Mesothelial cell of epicardium (in vitro differentiated cells): ENCODE measurements at places on chromosomes 11 and 22. TPM values are rescaled to one million over a fixed set of nuclear protein-coding genes. Genes with fewer than 3 reads are reported as not detected.
A peak's percentile ranks its signal among the peaks of the same experiment; 100 is the strongest.

The GP1BB gene
- total RNA-seq: 1.4 to 5.7 TPM (median 4.4 TPM) in 3 replicates

DNA sequence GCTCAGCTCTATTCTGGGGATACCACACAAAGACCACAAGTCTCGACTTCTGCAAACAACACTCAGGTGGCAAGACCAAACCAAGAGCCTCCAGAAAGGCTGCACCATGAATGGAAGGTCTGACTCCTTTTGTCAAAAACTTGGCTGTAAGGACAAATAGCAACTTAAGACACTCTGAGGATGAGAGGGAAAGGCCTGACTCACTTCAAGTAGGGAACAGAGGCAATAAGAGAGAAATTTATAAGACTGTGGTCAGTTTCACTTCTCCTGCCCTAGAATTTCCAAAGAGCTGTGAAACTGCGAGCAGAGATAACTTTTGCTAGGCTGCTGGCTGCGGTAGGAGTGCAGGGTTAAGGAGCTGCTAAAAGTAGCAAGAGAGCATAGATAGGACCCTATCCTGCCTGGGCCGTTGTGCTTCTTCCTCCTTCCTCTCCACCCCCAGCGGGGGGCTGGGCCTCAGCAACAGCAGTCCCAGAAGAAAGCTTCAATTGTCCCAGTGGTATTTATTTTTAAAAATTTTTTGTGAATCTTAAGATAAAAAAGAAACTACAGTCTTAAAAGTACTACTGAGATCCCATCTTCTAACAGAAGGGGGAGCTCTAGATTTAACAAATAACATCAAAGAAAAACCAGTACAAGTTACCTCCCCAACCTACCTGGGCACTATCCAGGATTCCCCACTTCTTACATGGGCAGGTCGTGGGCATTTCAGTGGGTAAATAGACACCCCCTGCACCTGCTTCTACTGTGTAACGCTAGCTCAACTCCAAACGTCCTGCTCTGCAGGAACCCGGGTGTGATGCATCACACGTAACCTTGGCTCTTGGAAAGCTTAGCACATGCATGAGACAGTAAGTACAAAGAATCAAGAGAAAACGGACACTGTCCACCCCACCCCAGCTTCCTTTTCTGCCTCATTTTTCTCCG, 66.4 kb downstream of the SGSM3 start:
- no peak overlapping the region for H3K4me3 ChIP-seq
- no peak for DNase-seq
- H3K27me3 ChIP-seq: no peaks in the 10 kb centered on the region
- H3K36me3 ChIP-seq: peaks cover 18% of the 10 kb centered on the region
- peaks cover 10% of the 10 kb centered on the region for H3K4me1 ChIP-seq

The OR10AG1 gene
- not detected in 3 replicates for total RNA-seq

DNA sequence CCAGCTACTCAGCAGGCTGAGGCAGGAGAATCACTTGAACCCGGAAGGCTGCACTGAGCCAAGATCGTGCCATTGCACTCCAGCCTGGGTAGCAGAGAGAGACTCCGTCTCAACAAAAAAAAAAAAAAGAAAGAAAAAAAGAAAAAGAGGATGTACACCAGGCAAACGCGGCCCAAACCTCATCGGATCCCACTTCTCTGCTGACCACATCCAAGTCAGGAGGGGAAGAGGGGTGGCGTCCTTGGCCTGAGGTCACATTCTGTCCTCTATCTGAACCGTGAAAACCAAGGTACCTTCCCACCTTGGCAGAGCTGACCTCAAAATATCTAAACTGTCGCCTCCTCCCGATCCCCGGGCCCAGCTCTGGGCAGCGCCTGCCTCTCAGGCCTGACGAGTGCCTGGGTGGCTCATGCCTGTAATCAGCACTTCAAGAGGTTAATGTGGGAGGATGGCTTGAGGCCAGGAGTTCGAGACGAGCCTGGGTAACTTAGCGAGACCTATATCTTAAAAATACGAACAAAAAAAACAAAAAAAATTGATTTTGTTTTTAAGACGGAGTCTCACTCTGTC, 25.1 kb downstream of the RGL4 start:
- H3K36me3 ChIP-seq: peaks cover 16% of the 10 kb centered on the region
- no peak overlapping the region for H3K27ac ChIP-seq
- no peaks in the 10 kb centered on the region for H3K27me3 ChIP-seq
- H3K4me1 ChIP-seq: peaks cover 10% of the 10 kb centered on the region

The KIRREL3 gene
- 0.31 to 1.8 TPM (median 0.95 TPM) in 3 replicates for total RNA-seq

The CHST1 gene
- total RNA-seq: 1.0 to 1.6 TPM (median 1.4 TPM) in 3 replicates

- no peak overlapping the region for H3K4me3 ChIP-seq
- no peaks in the 10 kb centered on the region for H3K36me3 ChIP-seq
- no peak overlapping the region for H3K27ac ChIP-seq
- H3K27me3 ChIP-seq: no peaks in the 10 kb centered on the region
- no peak for DNase-seq
Measured at GRCh38 chr11:86688398-86689179, 16.2 kb upstream of the ME3 start.

DNA sequence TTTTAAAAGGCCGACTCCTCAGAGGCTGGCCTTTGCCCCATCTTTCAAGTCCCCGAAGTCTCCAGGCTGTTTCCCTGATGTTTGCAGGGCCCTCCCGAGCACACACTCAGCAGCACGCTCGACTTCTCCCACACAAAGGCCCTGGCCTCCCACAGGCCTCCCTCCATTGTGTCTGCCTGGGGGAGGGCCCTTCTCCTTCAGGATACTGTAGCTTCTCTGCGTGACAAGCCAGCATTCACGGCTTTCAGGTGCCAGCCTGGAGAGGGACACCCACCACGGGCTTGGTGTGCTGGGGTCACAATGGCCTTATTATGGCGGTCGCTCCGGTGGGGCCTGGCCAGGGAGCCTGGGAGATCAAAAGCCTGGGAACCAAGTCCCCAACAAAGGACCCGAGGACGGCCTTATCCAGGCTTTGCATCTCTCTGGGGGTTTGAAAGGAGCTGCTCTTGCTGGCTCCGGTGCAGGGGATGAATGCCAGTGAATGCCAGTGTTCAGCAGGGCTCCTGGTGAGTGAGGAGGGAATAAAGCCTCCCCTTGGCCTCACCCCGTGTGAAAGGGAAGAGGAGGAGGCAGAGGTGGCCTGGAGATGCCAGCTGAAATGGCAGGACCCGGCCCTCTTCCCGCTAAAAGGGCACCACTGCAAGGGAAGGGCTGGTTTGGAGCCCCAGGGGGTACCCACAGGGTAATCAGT, 55.0 kb downstream of the TRAF6 start:
- H3K4me1 ChIP-seq: peaks cover 34% of the 10 kb centered on the region
- no peaks in the 10 kb centered on the region for H3K36me3 ChIP-seq
- H3K27ac ChIP-seq: peak overlapping the region; percentile 94
- no peak for DNase-seq
- H3K4me3 ChIP-seq: no peak overlapping the region

The FTH1 gene
- total RNA-seq: 1,419 to 1,500 TPM (median 1,460 TPM) in 3 replicates

DNA sequence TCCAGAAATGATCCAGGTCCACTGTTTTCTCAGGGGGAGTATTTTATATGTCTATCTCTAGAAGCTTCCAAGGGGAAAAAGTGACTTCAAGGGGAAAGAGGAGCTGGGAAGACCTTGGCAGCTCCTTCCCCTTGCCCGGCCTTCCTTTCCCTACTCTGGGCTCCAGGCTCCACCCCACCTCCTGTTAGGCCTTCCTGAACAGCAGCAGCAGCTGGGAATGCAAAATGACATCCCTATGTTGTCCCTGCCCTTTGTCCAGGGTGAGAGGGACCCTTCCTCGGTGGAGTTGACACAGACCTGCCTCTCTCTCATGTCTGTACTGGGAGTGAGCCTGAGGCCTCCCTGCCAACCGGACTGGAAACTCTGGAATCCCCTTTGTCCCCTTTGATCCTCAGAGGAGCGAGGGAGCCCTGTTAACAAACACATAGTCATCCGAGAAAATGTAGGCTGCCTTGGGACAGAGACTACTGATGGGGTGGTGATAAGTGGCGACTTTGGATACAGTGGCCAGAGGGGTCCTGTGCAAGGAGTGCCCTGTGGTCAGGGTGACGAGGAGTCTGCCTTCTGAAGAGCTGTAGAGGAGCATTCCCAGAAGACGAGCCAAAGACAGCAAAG, 9.0 kb upstream of the MALAT1 start:
- peak overlapping the region; percentile 100 for H3K27ac ChIP-seq
- no peak for DNase-seq
- no peaks in the 10 kb centered on the region for H3K27me3 ChIP-seq
- H3K36me3 ChIP-seq: no peaks in the 10 kb centered on the region
- peak overlapping the region; percentile 26 for H3K4me3 ChIP-seq

DNA sequence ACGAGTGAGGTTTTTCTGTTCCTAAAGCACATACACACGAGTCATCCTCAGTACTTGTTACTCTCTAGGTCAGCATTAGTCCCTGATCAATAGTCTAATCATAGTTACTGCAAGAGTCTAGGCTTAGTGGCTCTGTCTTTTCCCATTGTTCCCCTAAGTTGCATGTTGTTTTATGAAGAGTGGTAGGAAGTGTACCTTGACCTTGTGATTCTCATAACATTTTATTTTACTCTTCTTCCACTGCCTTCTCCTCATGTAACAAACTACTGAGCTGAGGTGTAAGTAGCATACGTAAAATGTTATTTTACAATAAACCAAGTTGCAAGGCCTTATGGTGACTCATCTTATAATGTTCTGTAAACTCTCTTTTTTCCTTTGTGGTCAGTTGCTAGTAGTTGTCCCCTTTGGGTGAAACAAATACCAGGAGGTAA, 15.0 kb downstream of the METTL15 start:
- DNase-seq: no peak
- H3K27ac ChIP-seq: no peak overlapping the region
- H3K4me3 ChIP-seq: no peak overlapping the region
- H3K27me3 ChIP-seq: no peaks in the 10 kb centered on the region
- H3K4me1 ChIP-seq: peaks cover 4% of the 10 kb centered on the region

GRCh38 chr11:84452211-84452610, 1166.0 kb upstream of the CCDC90B start:
- no peak for DNase-seq
- H3K36me3 ChIP-seq: no peaks in the 10 kb centered on the region
- H3K27ac ChIP-seq: no peak overlapping the region
- no peaks in the 10 kb centered on the region for H3K4me1 ChIP-seq
- H3K27me3 ChIP-seq: peaks cover 12% of the 10 kb centered on the region

DNA sequence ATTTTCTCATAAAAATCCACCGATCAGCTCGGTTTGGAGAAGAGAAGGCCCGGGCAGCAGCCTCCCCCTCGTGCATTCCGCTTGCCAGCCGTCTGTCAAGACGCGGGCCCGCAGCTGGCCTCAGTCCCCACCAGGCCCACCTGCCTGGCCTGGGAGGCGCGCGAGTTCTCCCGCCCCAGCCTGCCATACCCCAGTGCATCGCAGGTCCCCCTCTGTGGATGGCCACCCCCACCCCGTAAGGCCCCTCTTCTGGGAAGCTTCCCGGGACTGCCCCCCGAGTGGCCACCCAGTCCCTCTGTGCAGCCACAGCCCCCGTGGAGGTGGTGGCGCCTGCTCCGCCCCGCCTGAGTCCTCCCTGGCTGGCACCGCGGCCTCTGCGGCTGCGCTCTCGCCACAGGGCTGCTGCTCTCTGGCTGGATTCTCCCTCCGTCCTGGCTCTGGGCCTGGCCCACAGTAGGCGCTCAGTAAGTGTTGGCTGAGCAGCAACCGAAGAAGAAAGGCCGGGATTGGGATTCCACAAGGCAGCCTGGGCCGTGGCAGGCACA, 74.0 kb upstream of the TCF20 start:
- no peak for DNase-seq
- H3K4me3 ChIP-seq: peak overlapping the region; percentile 59
- H3K4me1 ChIP-seq: peaks cover 38% of the 10 kb centered on the region
- no peaks in the 10 kb centered on the region for H3K36me3 ChIP-seq

DNA sequence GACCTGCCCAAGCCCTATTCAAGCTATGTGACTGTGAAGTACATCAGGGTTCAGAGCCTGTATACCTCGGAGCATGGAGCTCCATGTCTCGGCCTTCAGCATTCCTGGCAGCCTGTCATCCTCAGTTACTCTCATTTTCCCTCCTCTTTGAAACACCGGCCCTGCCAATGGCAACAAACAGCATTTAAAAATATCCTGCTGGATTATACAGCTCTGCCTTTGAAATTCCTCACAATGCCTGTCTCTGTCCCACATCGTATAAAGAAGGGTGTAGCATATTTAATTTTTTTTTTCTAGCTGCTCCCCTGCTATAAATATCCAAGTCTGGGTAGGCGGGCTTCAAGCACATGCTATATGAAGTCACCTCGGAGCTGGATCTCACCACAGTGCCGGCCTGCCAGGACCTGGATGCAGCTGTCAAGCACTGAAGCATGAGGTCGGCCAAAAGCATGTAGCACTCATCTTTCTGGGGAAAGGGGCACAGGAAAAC, 11.8 kb downstream of the ABTB2 start:
- H3K27me3 ChIP-seq: peaks cover 2% of the 10 kb centered on the region
- H3K27ac ChIP-seq: no peak overlapping the region
- no peak for DNase-seq
- H3K36me3 ChIP-seq: no peaks in the 10 kb centered on the region
- no peak overlapping the region for H3K4me3 ChIP-seq
- peaks cover 34% of the 10 kb centered on the region for H3K4me1 ChIP-seq

DNA sequence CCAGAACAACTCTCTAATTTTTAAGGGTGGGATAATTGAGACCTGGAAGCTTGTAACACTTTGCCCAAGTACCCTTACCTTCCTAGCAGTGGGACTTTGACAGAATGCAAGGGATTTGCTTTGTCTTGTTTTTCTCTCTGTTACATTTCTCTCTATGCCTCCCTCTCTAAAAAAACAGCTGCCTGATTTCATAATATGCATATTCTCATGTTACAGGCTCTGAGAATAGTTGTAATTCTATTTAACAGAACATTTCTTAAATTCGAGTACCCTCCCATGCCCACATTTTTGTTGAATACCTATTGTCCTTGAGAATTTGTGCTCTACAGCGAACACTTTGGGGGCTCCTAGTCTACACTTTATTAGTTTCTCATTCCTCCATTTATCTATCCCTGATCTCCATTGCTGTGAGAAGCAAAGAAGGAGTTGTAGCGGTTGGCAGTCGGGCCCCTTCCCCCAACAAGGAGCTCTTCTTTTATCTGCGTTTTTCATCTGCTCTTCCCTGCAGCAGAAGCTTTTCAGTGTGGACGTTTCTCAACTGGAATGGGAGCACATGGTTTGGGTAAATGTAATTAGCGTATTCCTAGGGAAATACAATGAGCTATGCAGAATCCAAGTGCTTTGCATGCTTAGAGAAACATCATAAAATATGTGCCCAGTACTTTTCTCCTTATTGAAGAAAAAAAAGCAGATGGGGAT, 117.7 kb upstream of the CCDC90B start:
- H3K4me3 ChIP-seq: no peak overlapping the region
- peaks cover 11% of the 10 kb centered on the region for H3K4me1 ChIP-seq
- no peaks in the 10 kb centered on the region for H3K27me3 ChIP-seq
- H3K36me3 ChIP-seq: no peaks in the 10 kb centered on the region

- peaks cover 11% of the 10 kb centered on the region for H3K4me1 ChIP-seq
- peaks cover 71% of the 10 kb centered on the region for H3K27me3 ChIP-seq
- DNase-seq: no peak
- no peaks in the 10 kb centered on the region for H3K36me3 ChIP-seq
- peak within 1 kb of the TSS; percentile 74 for H3K4me3 ChIP-seq
- H3K27ac ChIP-seq: no peak within 1 kb of the TSS
Measured at GRCh38 chr11:57515332-57516060, at the start of gene SLC43A1. Gene SLC43A1 (minus strand): TSS chr11:57515702. CDS start chr11:57514111, 1,591 bp downstream.
